Mesothelial cell of epicardium (in vitro differentiated cells): ENCODE measurements at places on chromosomes 7 and 10.

GRCh38 chr10:120803972-120804371 is 47.2 kb upstream of the WDR11 start:
- no peak for DNase-seq

DNA sequence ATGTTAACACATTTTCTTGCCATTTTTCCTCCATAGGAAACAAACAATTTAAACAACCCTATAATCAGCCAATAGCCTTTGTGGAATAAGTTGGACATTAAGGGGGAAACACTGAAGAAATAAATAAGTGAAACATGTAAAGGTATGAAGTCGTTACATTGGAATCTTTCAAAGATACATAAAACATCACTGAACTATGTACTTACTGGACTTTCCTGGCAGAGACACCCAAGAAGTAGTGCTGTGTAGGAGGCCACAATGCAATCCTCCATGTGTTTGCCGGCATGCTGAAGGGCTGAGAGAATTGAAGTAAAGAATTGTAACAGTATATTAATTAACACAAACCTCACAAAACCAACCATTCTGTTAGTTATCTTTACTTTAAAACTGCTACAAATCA is 76.5 kb upstream of the GRID1 start:
- no peak for DNase-seq

GRCh38 chr7:66728571-66728970 is 12.0 kb upstream of the RABGEF1 start:
- no peak for DNase-seq

DNA sequence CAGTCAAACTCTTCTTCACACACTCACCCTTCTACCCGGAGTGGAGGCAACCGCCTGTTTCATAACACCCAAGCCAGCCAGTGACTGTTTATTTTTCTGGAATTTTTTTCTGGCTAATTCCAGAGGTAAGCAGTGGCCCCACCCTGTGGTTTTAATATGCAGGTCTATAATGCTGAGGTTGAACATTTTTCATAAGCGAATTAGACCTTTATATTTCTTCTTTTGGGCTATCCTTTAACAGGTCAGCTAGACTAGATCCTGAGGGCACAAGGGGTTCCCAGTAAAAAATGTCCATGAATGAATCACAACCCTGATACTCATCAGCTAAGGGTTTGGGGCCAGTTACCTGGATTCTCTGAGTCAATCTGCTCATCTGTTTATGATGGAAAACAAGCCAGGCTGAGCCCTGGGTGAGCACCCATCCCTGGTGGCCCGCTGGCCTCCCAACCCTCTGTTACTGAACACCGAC is 76.2 kb downstream of the GRB10 start:
- DNase-seq: no peak

- DNase-seq: no peak
Observed at GRCh38 chr7:106501605-106502580, 159.1 kb downstream of the CCDC71L start.

- DNase-seq: no peak
Observed at GRCh38 chr10:86749854-86750253, 6.6 kb upstream of the BMPR1A start.

- DNase-seq: no peak
Observed at GRCh38 chr7:94228223-94228622, 166.5 kb upstream of the COL1A2 start.

GRCh38 chr7:23357190-23358093 is 58.3 kb downstream of the MALSU1 start:
- DNase-seq: no peak

GRCh38 chr10:131065673-131066305 is 245.7 kb downstream of the TCERG1L start:
- no peak for DNase-seq

DNA sequence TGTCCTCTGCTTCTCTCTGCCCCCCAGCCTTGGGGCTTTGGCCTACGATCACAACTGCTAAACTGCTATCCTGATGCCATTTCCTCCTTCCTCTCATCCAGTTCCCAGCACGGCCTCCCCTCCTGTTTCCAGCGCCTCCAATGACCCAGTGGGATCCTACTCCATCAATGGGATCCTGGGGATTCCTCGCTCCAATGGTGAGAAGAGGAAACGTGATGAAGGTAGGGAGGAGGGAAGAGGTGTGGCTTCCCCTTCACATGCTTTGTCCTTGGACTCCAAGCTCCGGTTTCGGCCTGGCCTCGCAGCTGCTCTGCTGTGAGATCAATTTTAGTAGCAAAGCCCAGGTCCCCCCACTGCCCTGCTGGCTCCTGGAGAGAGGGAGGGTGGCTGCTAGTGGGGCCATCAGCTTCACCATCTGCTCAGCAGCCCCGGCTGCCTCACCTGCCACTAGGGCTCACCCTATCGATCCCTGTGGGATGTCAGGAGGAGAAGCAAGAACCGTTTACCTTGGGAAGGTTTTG is 35.8 kb downstream of the PAX2 start:
- DNase-seq: no peak

GRCh38 chr10:17872191-17873091 is 63.3 kb downstream of the MRC1 start:
- no peak for DNase-seq

- DNase-seq: no peak
Observed at GRCh38 chr7:134396031-134396430, 62.9 kb downstream of the AKR1B1 start.

- no peak for DNase-seq
Observed at GRCh38 chr7:20257212-20257611, 40.0 kb upstream of the MACC1 start.

DNA sequence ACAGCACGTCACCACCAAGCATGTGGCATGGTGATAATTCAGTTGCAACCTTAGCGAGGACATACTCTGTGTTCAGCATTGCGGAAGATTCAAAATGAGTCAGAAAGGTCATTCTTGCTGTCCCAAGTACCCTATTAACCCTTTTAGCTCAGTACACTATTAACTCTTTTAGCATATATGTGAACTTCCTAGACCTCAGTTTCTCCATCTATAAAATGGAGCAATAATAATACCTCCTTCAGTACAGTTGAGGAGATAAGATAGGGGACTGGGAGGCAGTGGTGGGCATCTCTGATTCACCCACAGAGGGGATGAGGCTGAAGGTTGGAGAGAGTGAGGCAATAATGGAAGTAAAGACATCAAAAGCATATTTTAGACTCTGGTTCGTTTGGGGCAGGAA is 67.3 kb downstream of the XRCC2 start:
- DNase-seq: no peak

- DNase-seq: no peak
Observed at GRCh38 chr10:44284198-44285084, 100.5 kb downstream of the CXCL12 start.

DNA sequence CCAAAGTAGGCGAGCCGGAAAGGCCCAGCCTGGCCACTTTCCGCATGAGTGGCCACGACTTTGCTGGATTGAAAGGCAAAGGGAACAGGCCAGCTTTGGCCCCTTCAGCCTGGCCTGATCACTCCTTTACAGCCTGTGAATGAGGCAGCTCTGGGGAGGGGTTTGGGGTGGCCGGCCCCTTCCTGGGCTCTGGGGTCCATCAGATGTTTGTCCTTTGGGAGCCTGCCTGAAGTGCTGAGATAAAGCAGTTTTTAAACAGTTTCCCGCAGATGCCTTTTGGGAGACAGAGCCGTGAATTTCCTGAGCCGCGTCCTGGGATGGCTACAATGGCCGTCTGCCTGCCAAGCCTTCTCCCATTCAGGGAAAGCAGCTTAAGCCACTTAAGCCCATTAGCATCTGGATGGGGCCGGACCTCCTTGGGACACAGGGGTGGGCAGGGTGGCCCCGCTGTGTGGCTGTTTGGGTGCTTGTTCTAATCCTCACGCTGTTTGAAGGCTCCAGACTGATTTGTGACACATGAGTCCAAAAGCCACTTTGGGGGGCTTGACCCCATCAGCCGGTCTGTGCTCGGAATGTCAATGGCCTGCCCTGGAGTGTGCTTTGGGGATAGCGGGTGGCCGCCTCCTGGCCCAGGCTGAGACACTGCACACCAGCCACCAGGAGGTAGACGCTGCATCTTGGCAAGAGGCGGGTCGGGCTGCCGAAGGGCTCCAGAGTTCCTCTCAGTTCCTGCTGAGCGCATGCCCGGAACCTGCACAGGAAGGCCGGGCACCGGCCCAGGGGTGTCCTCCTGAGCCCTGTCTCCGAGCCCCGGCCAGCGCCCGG is 38.9 kb downstream of the NKX6-2 start:
- DNase-seq: no peak

- no peak for DNase-seq
Observed at GRCh38 chr7:1062296-1063294, 18.2 kb downstream of the GPR146 start.

GRCh38 chr10:76463111-76463510 is 1031.7 kb downstream of the LRMDA start:
- no peak for DNase-seq

GRCh38 chr7:125099519-125099918 is 169.9 kb upstream of the POT1 start:
- no peak for DNase-seq

DNA sequence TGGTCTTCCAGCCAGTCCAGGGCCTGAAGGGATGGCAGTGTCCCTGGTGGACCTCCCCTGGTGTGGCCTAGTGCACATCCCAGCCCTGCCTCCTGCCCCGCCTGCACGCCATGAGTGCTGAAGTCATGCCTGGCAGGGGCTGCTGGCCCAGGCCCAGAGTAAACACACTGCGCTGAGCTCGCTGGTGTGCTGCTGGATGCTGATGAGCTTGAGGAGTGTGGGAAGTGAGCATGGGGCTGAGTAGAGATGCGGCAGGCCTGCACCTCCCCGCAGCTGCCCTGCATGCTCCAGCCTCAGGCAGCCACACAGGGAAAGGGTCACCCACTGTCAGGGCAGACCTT is 43.2 kb downstream of the HTRA1 start:
- peak; percentile 55 for DNase-seq

DNA sequence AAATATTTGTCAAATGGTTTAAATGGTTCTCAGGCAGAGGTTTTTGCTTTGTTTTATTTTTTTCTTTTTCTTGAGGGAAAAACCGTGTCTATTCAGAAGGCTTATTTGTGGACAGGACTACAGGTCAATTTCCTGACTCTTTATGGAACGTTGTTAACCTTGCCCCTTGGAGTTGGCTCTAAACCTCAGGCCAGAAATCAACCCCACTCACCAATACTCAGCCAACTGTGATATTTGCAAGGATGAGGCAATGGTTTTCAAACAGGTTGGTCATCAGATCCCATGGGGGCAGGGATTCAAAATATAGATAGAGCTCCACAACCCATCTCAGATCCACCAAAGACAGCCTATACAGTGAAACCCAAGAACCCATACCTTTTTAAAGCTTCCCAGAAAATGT is 10.2 kb downstream of the PDLIM1 start:
- no peak for DNase-seq

DNA sequence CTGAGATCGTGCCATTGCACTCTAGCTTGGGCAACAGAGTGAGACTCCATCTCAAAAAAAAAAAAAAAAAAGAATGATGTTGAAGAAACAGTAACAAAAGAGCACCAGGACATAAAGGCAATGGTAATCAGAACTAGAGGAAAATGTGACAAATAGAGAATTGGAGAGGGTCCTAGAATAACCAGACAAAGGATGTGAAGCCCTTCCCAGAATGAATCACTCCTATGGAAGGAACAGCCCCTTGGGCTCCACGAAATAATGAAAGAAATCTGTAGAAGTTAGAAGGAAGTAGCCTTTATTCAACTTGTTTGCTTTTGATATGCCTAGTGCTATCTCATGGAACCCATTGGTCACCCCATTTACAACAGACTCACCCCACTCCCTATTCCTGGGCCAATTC is 169.2 kb downstream of the SUGCT start:
- no peak for DNase-seq

DNA sequence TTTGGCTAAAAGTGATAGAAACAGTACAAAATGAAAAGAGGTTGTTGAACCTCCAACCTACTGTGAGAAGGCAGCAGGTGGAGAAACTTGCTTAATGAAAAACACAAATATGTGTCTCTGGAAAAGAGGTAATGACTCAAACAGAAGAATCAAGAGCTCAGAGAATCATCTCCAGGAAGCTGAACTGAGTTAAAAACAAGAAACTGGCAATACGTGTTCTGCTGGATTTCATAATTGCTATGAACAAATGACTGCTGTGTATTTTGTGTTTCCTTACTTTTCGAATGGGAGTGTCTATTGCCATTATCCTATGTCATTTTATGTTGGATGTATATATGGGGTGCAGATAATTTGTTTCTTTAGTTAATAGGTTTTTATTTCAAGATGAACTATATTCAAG is 401.1 kb downstream of the DGKB start:
- DNase-seq: no peak

DNA sequence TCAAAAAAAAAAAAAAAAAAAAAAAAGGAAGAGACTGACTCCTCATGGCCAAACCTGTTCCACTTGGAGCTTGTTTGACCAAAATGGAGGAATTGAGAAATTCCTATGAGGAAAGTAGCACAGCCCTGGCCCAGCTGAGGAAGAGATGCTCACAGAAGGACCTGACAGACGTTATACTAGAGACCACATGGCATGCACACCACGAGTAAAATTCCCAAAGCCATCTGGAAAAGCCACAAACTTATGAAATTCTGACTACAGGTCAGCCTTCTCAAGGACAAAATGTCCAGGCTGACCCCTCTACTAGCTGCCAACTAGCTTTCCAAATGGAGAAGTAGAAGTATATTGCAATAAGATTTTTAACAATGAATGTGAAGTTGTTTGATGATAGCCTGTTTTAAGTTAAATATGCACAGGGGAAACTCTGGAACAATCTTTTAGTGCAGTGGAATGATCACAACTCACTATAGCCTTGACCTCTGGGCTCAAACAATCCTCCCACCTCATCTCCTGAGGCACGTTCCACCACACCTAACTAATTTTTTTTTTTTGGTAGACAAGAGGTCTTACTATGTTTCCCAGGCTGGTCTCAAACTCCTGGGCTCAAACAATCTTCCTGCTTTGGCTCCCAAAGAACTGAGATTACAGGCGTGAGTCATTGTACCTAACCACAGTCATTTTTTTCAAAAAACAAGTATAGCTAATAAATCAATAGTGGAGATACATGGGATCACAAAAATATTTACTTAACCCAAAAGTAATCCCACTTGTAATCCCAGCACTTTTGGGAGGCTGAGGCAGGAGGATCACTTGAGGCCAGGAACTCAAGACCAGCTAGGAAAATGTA is 75.7 kb downstream of the AKR1D1 start:
- DNase-seq: no peak

DNA sequence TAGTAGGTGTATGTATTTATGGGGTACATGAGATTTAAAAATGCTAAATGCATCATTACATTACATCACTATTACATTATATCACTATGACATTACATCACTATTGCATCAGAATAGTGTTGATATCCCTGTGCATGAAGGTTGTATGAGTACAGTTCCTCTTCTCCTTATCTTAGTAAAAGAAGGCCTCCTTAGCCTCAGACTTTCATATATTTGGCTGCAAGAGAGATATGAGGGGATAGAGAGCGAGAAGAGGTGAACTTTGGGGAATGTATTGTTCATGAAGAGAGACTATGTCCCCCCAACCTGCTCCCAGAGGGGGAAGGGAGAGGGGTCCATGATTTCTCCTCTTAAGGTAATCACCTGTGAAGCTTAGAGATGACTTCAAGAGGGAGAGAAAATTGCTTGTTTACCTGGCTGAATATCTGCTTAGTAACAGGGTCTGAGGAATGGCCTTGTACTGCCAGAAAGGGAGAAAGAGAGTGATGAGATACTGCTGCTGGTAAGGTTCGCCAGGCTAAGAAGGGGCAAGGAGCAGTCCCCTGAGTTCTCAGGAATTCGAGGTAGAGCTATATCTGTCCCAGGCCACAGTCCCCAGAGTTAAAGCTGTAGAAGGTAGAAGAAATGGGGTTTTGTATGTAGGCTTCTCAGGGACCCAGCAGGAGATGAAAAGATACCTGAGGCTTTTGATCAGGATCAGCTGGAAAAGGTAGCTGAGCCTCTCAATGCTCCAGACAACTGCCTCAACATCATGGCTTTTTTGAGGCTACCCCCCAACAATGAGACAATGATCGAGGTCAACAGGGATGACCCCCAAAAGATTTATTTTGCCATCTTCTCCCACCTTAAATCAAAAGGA is 168.4 kb upstream of the WNT16 start:
- DNase-seq: no peak
